RKO (cell line): ENCODE measurements at places on chromosomes 1 and 21.

DNA sequence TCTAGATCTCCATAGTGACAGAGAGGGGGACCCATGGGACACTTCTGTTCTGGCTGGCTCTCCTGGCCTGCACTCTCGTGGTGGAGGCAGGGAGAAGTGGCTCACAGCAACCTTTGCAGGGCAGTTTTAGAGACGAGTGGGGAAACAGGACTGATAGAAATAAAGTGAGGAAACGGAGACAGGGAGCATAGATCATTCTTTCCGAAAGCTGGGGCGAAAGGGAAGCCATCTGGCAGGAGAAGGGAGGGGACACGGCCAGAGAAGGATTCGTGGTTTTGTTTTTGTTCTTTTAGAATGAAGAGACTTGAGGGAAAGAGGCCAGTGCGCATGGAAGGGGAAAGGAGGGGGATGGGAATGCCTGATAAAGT is 3.5 kb downstream of the TIE1 start:
- no peak for DNase-seq

- DNase-seq, result no peak
Measured at GRCh38 chr21:42745511-42746239, 92.3 kb downstream of the PDE9A start.

DNA sequence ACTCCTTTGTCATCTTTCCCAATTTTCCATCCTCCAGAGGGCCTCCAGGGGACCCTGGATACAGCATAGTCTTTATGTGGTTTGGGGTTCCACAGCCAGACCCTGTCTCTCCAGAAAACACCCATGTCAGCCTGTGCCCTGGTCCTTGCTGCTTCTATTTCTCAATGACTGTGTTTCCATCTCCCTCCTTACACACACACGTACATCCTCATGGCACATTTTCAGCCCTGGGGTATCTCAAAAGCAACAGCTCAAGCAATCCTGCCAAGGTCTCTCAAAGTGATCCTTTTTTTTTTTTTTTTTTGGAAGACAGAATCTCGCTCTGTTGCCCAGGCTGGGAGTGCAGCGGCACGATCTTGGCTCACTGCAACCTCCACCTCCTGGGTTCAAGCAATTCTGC is 22.3 kb downstream of the QSOX1 start:
- DNase-seq, result no peak

DNA sequence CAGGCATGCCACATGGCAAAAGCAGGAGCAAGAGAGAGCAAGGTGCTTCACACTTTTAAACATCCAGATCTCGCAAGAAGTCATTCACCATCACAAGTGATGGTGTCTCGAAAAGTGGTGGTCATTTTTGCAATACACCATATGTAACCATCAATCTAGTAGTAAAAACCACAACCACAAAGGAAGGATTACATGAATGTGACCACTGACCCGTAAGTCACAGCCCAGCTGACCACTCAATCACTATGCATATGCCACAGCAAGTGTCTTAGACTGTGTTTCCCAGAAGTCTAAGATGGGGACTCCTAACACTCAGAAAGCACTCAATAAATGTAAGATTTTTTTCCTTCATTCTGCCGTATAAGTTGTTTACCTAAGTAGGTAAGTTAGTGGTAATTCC is 76.9 kb downstream of the FH start:
- no peak for DNase-seq

GRCh38 chr1:228833911-228834688 is 98.8 kb downstream of the RHOU start:
- DNase-seq, result no peak

- no peak for DNase-seq
Measured at GRCh38 chr21:43299441-43300277, 127.3 kb downstream of the SIK1 start.

- no peak for DNase-seq
Measured at GRCh38 chr1:197778366-197778945, 3.2 kb upstream of the DENND1B start.

GRCh38 chr1:54857746-54858561 is 29.0 kb downstream of the DHCR24 start:
- no peak for DNase-seq

DNA sequence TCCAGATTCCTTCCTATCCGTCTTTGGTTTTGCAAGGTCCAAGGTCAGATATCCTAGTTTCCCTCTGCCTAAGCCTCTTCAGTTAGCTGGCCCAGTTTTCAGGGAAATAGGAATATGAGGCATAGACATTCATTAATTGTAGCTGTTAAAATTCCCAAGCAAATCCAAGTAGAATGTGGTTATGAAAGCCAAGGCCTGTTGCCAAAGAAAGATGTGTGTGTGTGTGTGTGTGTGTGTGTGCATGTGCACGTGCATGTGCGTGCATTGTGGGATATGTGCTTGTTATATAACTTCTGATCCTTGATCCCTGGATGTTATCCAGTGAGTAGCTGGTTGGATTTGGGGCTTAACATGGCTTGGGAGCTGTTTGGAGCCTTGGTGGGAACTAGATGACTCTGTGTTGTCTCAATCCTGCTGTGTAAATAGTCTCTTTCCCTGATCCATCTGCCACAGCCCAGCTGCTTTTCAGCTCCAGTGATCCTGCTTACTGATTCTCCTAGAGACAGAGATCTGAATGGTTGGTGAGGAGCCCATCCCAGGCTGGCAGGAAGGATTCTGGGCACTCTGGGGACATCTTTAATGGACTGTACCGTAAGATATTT is 70.6 kb upstream of the GCLM start:
- no peak for DNase-seq

- no peak for DNase-seq
Measured at GRCh38 chr21:28213261-28213660, 779.4 kb downstream of the LTN1 start.

DNA sequence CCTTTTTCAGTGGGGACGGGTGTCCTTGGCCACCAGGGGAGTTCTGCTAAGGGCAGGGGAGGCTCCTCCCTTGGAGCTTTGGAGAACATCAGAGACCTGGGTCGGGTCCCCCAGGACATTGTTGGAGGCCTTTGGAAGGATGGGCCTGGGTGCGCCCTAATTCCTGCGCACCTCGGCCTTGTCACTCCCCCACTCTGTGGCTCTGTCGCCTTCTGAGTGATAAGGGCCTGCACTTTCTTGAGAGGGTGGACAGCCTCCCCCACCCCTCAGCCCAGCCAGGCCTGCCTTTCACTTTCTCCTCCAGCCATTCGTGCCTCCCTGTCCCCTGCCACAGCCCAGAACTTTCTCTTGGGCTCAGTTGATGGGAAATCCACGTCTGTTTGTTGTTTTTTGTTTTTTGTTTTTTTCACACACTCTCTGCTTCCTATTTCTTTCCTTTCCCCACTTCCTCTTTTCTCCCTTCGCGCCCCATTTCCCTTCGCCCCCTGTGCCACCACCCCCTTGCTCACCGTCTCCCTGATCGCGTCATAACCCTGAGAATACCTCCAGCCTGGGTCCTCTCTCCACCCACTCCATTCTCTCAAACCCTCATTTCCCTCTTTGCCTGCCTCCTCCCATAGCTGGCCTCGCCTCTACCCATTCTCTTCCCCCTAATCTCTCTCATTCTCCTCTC is 85.6 kb downstream of the PAX7 start:
- no peak for DNase-seq

- DNase-seq, result no peak
Measured at GRCh38 chr21:38816400-38816977, 10.8 kb downstream of the ETS2 start.

GRCh38 chr1:12709696-12710095 is 6.2 kb upstream of the AADACL3 start:
- peak; percentile 1 for DNase-seq

DNA sequence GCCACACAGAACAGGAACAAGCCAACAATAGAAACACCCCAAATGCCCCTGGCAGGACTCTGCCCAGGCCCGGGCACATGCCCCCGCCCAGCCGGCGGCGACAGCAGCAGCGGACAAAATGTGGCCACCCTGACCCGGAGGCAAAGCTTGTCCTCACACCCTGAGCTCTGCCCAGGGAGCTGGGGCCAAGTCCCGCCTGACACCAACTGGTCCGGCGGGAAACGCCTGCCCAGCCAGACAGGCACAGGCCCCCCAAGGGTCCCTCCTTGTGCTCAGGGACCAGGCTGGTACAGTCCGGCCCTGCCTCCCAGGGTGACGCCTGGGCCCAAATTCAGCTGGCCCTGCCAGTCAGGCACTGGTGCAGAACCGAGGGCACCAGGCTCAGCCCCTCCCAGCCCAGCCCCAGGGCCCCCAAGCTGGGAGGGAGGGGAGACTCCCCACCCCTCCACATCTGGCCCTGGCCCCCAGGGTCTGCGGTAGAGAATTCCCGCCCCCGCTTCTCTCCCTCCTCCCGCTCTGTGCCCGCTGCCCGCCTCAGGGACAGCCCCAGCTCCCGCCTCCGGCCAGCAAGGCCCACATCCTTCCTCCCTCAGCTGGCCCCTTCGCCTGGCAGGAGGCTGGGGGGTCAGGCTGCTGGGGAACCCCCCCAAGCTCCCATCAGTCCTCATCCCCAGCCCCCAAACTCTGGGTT is 2.0 kb downstream of the AHDC1 start:
- no peak for DNase-seq

GRCh38 chr1:18866314-18866713 is 6.9 kb upstream of the TAS1R2 start:
- no peak for DNase-seq

GRCh38 chr1:110765640-110766335 is 91.0 kb upstream of the KCNA3 start:
- peak; percentile 66 for DNase-seq
